ENCODE measurements at places on chromosomes 7 and 10. TPM values are rescaled to one million over a fixed set of nuclear protein-coding genes. Genes with fewer than 3 reads are reported as not detected.

The OR2A7 gene
- not detected for total RNA-seq

The C10orf67 gene
- total RNA-seq, result 0.35 TPM

The INMT gene
- total RNA-seq, result 17.3 TPM

The LGI1 gene
- not detected for total RNA-seq

The JAZF1 gene
- 42.5 TPM for total RNA-seq

The NPSR1 gene
- total RNA-seq, result not detected

The SERPINE1 gene
- 27.2 TPM for total RNA-seq

The STOX1 gene
- total RNA-seq, result 0.19 TPM

The CLEC2L gene
- total RNA-seq, result not detected

The FAM20C gene
- total RNA-seq, result 30.2 TPM

The ECHDC3 gene
- total RNA-seq, result 35.1 TPM

The GDF2 gene
- not detected for total RNA-seq

The DYDC2 gene
- total RNA-seq, result not detected

The CTNNA3 gene
- 198 TPM for total RNA-seq

The SLC26A3 gene
- total RNA-seq, result not detected

The PRSS37 gene
- total RNA-seq, result not detected
